ENCODE measurements at places on chromosomes 11 and 22. TPM values are rescaled to one million over a fixed set of nuclear protein-coding genes. Genes with fewer than 3 reads are reported as not detected.

The CASTOR1 gene
- polyA plus RNA-seq: 16.4 TPM

The CCDC188 gene
- 4.9 TPM for polyA plus RNA-seq

The ILK gene
- polyA plus RNA-seq: 449 TPM

The RIN1 gene
- 9.2 TPM for polyA plus RNA-seq

The MYEOV gene
- 3.6 TPM for polyA plus RNA-seq

The CARNS1 gene
- polyA plus RNA-seq: 0.12 TPM

The DNAJB13 gene
- 0.47 TPM for polyA plus RNA-seq

DNA sequence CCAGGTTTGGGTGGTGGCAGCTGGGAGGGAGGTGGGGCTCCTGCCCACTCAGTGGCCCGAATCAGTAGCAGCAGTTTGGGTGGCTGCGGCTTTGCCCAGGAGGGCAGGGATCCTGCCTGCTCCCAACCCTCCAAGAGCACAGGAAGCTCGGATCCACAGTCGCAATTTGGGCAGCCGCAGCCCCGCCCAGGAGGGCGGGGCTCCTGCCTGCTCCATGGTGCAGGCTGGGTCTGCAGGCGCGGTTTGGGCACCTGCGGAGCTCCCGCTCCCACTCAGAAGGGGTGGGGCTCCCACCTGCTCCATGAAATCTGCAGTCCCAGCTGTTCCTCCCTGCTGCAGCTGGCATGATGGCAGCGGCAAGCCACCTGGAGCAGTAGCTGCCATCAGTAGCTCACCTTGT lies 38.1 kb upstream of the CALCB start:
- DNase-seq: no peak

GRCh38 chr11:79330651-79331050 lies 110.2 kb downstream of the TENM4 start:
- DNase-seq: no peak

DNA sequence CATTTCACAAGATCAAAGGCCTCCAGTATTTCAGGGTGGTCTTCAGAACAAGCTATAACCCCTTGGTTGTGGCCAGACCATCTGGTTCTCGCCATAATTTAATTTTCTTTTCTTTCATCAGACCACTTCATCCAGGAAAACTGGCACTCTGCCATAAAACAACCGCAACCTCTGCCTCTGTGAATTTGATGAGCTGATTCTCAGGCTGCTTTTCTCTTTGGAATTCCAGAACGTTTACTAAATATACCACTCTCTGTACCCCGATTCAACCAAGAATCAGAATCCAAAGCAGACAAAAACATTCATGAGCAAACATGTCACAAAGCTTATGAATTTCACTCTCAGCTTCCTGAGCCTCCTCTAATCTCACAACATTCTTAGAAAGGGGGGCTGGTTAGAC lies 331.8 kb upstream of the SYN3 start:
- DNase-seq: no peak

DNA sequence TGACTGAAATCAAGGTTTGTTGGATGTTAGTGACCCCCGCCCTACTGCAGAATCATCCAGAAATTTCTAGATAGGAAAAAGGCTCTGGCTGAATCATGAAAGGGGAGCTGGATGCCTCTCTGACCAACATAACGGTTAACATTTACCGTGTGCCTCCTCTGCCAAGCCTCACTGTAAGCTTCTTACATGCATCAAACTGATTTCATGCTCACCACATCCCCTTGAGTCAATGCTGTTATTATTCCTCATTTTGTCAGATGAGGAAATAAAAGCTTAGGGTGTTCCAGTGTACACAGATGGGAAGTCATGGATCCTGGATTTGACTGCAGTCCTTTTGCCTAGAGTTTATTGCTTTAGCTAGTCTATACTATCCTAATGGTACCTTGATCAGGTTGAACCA lies 5.9 kb upstream of the HMOX1 start:
- DNase-seq: no peak

DNA sequence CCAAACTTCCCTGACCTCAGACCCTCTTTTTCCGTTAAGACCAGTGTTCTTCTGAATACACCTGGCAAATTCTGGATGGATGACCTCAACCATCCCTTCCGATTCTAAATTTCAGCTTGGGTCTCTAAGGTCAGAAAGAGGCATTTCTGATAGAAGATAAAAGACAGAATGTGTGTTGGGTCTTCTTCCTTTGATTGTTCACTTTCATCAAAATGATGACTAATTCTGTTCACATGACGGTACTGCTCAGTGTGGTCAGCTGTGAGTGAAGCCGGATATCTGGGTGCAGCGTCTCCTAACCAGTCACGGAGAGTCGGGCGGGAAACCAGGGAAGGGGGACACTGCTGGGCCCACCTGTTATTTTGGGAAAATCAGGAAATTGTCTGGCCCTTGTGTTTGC lies 151.6 kb upstream of the NAV2 start:
- no peak for DNase-seq

- DNase-seq: no peak
Measured at GRCh38 chr11:63508009-63508408, 2.1 kb downstream of the LGALS12 start.

DNA sequence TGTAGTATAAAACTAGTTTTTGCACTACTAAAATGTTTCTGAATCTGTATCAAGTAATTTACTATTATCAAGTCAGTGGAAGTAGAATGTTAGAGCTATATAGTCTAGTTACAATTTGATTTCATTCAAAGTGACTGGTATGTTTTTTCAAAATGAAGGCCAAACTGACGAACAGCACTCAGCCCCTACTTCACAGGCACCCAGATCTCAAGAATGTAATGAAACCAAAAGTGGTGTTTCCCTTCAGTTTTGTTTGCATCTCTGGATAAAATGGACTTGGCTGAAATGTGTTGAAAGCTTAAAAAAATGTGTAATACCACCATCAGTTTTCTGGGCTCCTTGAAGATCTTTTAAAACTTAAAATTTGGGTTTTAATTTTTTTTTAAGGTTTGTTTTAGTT lies 46.4 kb downstream of the QSER1 start:
- no peak for DNase-seq

- no peak for DNase-seq
Measured at GRCh38 chr11:22752908-22753310, 76.7 kb downstream of the SVIP start.

DNA sequence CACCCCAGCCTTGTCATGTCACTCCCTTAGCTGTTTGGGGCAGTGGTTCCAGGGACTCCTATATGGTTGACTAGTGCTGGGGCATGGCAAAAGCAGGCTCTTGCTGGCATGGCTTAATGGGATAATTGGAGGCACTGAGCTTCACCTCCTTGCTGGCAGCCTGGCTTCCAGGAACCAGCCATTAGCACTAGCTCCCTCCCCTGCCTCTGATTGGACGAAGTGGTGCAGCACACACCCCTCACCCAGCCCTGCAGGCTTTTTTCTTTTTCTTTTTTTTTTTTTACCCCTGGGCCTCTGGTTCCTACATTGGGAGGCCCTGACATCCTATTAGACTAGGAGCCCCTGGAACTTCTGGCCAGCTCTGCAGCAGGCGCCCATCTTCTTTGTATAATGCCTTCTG lies 18.6 kb downstream of the PHLDB1 start:
- DNase-seq: no peak

Data from BJ (cell line).